Body of pancreas (tissue), 4 donors: ENCODE measurements at places on chromosomes 3 and 15. TPM values are rescaled to one million over a fixed set of nuclear protein-coding genes. Genes with fewer than 3 reads are reported as not detected.

The GP9 gene
- total RNA-seq, result not detected

The ARPIN gene
- 23.1 TPM for total RNA-seq

The LEKR1 gene
- 1.3 TPM for total RNA-seq

The RPN1 gene
- 126 TPM for total RNA-seq

DNA sequence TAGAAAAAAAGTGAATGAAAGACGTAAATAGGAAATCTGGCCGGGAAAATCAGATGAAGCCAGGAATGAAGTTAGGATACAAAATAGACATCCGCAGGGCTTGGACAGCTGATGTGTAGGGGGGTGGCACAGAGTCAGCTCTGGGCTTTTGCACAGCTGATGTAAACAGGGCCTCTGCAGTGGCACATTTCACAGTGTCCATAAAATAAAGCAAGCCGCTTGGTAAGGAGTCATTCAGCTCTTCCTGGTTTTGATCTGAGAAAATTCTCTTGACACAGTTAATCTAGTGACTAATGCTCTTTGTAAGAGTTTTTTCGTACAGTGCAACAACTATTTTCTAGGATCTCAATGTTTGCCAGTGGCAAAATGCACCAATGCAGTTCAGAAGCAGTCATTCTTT, 153.3 kb downstream of the USP13 start:
- H3K4me1 ChIP-seq, result no peaks in the 10 kb centered on the region
- no peak for DNase-seq
- H3K4me3 ChIP-seq, result no peak overlapping the region

DNA sequence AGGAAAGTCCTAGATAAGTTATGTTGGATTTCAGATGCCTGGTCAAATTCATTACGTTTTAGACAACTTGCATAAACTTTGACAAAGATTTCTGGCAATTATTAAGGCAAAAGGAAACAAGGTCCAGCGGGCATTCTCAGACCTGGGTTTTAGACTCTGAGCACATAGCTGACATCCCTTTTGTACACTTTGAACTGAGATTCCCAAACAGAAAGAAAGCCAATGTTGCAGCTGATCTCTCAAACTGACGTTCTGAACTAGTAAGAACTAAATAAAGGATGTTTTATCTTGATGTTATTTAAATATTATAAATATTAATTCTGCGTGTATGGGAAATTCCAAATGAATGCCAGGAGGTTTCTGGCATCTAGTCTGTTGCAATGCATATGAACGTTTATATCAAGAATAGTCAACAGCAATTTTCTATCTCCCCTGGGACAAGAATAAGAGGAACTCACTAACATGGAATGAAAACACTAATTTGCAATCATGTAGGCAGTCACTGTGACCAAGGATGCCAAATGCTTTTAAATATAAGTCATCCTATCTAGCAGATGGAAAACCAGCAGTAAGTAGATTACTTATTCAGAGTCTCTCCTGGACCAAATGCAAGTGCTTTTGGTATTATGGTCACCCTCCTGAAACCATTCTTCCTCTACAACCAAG, 202.1 kb downstream of the GREM1 start:
- H3K4me3 ChIP-seq, result no peak overlapping the region
- no peak for DNase-seq
- no peaks in the 10 kb centered on the region for H3K27me3 ChIP-seq
- H3K4me1 ChIP-seq, result no peaks in the 10 kb centered on the region

GRCh38 chr3:31880482-31881078, 100.5 kb downstream of the OSBPL10 start:
- no peak for DNase-seq
- no peaks in the 10 kb centered on the region for H3K27me3 ChIP-seq
- no peak overlapping the region for H3K4me3 ChIP-seq
- H3K27ac ChIP-seq, result no peak overlapping the region

- no peaks in the 10 kb centered on the region for H3K27me3 ChIP-seq
- no peak for DNase-seq
- no peak overlapping the region for H3K4me3 ChIP-seq
- no peaks in the 10 kb centered on the region for H3K36me3 ChIP-seq
Measured at GRCh38 chr3:114139836-114140235, 39.0 kb downstream of the DRD3 start.

GRCh38 chr15:28122038-28122949, 23.2 kb upstream of the OCA2 start:
- no peak overlapping the region for H3K4me3 ChIP-seq
- DNase-seq, result no peak
- no peak overlapping the region for H3K27ac ChIP-seq
- H3K27me3 ChIP-seq, result no peaks in the 10 kb centered on the region
- peaks cover 3% of the 10 kb centered on the region for H3K4me1 ChIP-seq
- peaks cover 1% of the 10 kb centered on the region for H3K36me3 ChIP-seq

GRCh38 chr3:50675179-50676030, 678 bp downstream of the DOCK3 start:
- no peak overlapping the region for H3K27ac ChIP-seq
- peaks cover 10% of the 10 kb centered on the region for H3K4me1 ChIP-seq
- H3K36me3 ChIP-seq, result no peaks in the 10 kb centered on the region
- H3K4me3 ChIP-seq, result no peak overlapping the region

- H3K27me3 ChIP-seq, result no peaks in the 10 kb centered on the region
- DNase-seq, result no peak
- H3K27ac ChIP-seq, result no peak overlapping the region
- no peaks in the 10 kb centered on the region for H3K36me3 ChIP-seq
Measured at GRCh38 chr3:31770822-31771326, 210.2 kb downstream of the OSBPL10 start.

GRCh38 chr15:44726568-44727484, 9.5 kb upstream of the TRIM69 start:
- H3K27me3 ChIP-seq, result no peaks in the 10 kb centered on the region
- H3K4me1 ChIP-seq, result peaks cover 19% of the 10 kb centered on the region
- DNase-seq, result no peak
- no peaks in the 10 kb centered on the region for H3K36me3 ChIP-seq
- no peak overlapping the region for H3K4me3 ChIP-seq
- peak overlapping the region; percentile 95 for H3K27ac ChIP-seq

DNA sequence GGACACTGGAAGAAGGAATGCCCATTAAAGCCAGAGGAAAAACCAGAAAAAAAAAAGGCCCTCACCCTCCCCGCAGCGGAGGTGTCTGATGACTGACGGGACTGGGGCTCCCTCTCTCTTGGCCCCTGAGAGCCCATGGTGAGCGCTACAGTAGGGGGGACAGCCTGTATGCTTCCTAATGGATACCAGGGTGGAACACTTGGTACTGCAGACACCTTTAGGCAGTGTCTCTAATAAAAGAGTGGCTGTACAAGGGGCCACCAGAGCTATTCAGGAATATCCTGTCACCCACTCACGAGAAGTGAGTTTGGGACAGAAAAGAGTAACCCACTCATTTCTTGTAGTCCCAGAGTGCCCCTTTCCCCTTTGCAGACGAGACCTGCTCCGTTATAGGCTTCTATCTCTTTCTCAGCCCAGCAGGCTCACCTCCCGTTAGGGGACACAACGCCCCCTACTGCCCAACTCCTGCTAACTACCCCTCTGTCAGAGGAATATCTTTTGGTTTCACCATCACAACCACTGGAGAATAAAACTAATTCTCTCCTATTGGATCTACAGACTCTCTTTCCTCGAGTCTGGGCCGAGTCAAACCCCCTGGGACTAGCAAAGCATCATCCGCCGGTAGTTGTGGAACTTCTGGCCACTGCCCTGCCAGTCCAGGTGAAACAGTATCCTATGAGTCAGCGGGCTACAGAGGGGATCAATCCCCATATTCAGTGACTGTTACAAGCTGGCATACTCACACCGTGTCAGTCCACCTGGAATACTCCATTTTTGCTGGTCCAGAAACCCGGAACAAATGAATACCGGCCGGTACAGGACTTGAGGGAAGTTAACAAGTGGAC, 40.8 kb downstream of the ZBTB11 start:
- no peak overlapping the region for H3K4me3 ChIP-seq
- DNase-seq, result peak; percentile 60
- H3K27me3 ChIP-seq, result no peaks in the 10 kb centered on the region
- H3K27ac ChIP-seq, result no peak overlapping the region

GRCh38 chr3:191334346-191334893, 4.1 kb upstream of the UTS2B start:
- no peaks in the 10 kb centered on the region for H3K27me3 ChIP-seq
- H3K4me3 ChIP-seq, result no peak overlapping the region
